Right renal cortex interstitium (tissue), 3 donors: ENCODE measurements at places on chromosomes 1 and 21.

DNA sequence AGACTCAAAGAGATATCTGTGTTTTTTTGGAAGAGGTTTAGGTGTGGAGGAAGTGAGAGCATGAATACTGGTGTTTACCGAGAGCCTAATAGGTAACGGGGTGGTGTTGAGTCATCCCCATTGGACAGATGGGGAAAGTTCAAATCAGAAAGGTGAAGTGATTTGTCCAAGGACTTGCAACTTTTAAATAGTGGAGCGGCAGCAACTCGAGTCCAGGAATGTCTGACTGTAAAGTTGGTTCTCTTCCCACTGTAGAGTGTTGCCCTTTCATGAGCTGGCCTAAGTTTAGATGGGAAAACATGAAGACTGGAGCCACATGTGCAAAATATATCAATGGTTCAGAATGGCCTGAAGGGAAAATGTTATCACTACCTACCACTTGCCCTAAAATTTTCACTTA is 125.7 kb downstream of the LYPLAL1 start:
- no peak for DNase-seq

DNA sequence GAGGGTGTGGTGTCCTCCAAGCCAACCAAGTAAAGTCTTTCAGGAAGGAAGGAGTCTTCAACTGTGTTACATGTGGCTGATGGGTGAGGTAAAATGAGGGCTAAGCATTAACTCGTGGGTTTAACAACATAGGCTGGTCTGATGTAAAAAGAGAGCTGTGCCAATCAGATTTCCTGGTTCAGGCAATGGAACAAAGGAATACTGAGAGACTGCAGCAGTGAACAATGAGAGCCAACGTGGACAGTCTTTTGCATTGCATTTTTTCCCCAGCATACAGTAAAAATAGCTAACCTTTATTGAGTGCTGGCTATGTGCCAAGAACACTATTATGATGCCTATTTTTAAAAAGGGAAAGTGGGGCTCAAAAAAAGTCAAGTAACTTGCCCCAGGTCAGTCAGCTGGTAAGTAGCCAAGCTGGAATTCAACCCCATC is 31.1 kb downstream of the DLGAP3 start:
- DNase-seq = no peak

DNA sequence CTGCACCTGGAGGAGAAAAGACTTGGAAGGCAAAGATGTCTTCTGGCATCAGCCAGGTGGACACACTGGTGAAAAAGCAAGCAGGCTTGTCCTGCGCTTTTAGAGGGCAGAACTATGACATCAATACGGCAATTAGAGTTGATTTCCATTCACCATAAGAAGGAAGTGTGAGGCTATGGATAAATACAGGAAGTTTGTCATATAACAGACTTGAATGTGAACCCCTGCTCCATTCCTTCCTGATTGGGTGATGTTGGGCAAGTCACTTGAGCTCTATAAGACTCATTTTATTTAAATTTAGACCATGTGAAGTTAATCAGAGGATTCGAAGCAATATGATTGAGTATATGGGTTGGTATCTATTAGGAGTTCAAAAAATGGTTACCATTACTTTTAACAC is 137.8 kb downstream of the PLPP3 start:
- DNase-seq = no peak

DNA sequence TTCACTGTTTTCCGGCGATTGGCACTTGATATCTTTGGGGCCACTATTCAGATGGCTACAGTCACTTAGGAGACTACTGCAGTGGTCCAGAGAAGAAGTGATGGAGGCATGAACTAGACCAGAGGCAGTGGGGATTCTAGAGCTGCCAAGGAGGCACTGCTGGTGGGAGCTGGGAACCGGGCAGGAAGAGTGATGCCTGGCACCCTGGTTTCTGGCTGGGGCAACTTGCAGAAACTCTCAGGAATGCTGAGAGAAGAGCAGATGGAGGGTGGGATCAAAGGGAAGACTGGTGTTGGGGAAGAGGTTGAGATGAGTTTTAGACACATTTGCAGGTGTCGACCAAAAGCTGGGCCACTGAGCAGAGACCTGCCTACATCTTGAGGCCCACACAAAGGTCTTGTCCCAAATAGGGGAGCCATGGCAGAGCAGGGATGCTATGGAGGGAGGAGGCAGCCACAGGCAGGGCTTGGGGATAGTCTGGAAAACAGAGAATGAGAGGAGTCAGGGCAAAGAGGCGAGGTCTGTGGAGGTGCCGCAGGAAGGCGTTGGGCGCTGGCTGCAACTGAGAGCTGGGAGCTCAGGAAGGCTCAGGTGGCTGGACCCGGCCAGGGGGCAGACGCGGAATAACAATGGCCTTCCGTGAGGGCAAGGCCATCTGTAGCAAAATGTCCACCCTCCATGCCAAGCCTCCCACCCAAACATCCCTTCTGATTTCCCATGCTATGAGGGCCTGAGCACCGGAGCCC is 118.9 kb downstream of the TOMM20 start:
- no peak for DNase-seq

DNA sequence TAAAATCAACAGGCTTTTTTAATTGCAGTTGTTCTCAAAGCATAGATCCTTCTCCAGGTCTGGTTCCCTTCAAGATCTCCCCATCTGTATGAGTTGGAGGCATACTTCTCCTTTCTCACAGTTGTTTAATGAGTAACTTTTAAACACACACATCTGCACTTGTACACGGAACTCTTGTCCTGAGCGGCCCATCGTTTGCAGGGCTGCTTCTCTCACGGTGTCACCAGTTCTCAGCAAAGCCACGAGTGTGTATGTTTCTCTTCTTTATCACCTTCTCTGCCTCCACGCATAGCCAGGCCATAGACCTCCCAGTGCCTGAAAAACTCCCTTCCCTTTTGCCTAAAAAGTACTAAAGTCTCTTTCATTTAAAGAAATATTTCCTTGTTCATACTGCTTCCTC is 68.7 kb upstream of the ROR1 start:
- no peak for DNase-seq

GRCh38 chr1:243438815-243439214 is 183.0 kb downstream of the SDCCAG8 start:
- no peak for DNase-seq
